ENCODE measurements at places on chromosomes 7 and 10.

DNA sequence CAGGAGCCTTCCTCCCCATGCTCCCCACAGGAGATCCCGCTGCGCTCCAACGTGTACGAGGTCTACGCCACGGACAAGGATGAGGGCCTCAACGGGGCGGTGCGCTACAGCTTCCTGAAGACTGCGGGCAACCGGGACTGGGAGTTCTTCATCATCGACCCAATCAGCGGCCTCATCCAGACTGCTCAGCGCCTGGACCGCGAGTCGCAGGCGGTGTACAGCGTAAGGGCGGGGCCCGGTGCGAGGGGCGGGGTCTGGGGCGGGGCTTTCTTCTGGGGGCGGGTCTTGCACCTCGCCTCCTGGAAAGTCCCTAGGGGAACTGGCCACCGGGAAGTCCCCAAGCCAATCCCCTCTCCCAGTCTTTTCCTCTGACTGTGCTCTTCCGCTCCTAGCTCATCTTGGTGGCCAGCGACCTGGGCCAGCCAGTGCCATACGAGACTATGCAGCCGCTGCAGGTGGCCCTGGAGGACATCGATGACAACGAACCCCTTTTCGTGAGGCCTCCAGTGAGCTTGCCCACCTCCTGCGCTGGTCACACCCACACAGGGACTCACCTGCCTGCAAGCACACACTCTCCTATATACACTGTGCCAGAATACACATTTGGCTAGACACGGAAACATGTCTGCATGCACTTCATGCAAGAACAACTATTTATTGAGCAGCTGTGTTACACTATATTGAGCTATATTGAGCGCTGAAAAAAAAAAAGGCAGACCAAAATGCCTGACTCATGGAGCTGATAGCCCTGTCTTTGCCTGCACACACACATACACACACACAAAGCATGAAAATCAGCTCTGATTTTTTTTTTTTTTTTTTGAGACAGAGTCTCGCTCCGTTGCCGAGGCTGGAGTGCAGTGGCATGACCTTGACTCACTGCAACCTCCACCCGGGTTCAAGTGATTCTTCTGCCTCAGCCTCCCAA lies 32.7 kb upstream of the VSIR start:
- no peak for DNase-seq

- DNase-seq, result no peak
Observed at GRCh38 chr10:75265856-75266255, 30.1 kb upstream of the COMTD1 start.

DNA sequence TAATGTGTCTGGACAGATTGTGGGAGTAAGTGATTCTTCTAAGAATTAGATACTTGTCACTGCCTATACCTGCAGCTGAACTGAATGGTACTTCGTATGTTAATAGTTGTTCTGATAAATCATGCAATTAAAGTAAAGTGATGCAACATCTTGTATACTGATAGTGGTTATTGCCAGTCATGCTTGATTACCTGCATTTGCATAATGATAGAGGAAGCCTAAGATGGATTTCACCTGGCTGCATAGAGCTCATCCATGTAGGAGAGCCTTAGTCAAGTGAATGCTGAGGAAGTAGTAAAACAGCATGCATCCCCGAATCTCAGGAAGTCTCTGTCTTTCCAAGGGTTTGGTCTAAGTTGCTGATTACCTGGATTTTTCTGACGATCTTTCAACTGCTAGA lies 64.2 kb upstream of the CAPZA2 start:
- no peak for DNase-seq

GRCh38 chr10:118918116-118918515 lies 111.4 kb upstream of the NANOS1 start:
- DNase-seq, result no peak

- DNase-seq, result no peak
Observed at GRCh38 chr7:105978974-105979373, 15.9 kb downstream of the CDHR3 start.

DNA sequence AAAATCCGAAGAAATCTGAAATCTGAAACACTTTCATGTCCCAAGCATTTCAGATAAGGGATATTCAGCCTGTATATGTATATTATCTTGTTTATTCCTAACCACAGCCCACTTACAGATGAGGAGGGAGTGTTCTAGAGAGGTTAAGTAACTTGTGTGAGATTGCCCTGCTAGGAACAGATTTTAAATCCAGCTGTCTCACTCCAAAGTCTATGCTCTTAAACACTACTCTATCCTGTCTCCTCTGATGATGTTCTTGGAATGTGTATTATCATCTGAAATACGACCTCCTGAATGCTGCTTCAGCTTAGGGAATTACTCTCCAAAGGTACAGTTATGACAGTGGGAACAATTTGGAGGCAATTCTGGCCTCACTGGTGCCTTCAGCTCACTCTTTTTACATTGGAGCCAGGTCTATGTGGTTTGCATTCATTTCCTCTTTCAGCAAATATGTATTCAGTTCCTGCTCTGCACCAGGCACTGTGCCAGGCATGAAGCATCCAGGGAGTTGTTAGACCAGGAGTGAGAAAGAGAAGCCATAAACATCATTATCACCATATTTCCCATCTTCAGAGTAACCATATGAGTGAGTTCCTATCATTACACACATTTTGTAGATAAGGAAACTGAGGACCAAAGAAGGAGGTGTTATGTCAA lies 70.2 kb downstream of the NOC3L start:
- no peak for DNase-seq

- no peak for DNase-seq
Observed at GRCh38 chr7:69603937-69604494, 5.7 kb downstream of the AUTS2 start.

DNA sequence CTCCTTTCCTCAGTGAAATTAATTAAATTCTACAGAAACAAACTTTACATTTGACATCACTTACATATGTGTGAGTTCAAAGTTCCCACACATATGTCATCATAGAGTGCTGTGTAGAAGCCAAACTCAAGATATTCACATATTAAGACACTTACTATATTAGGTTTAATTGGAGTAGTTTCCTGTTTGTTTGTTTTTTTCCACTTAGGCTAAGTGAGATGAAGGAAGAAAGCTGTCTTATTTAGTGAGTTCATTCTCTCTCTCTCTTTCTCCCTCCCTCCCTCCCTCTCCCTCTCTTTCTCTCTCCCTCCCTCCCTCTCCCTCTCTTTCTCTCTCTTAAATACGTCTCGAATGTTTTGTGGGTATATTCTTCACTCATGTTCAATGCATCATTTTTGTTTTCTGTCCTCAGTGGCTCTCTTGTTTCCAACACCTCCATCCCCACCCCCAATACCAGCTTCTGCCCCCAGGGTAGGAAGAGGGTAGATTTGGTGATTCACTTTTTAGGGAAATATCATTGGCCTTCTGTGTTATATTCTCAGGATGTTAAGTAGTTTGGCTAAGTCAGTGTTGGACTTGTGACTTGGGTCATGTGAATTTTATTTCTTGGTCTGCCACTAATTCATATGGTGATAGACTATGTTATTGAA lies 262.0 kb downstream of the FRMD4A start:
- DNase-seq, result no peak

DNA sequence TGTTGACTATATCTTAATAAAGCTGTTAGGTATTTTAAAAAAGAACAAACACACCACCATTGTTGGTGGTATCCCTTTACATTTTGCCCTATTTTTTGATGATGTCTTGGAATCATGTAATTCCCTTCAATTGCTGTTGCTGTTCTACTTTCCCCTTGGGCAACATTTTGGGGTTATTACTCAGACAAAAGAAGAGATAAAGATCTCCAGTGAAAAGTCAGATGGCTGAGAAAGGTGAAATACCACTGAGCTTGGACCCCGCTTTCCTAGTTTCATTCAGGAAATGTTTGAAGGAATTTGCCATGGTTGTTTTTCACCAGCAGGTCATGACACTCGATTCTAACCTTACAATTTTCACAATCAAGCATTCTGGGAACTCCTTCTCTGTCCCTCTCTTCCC lies 84.6 kb downstream of the MACC1 start:
- DNase-seq, result no peak

DNA sequence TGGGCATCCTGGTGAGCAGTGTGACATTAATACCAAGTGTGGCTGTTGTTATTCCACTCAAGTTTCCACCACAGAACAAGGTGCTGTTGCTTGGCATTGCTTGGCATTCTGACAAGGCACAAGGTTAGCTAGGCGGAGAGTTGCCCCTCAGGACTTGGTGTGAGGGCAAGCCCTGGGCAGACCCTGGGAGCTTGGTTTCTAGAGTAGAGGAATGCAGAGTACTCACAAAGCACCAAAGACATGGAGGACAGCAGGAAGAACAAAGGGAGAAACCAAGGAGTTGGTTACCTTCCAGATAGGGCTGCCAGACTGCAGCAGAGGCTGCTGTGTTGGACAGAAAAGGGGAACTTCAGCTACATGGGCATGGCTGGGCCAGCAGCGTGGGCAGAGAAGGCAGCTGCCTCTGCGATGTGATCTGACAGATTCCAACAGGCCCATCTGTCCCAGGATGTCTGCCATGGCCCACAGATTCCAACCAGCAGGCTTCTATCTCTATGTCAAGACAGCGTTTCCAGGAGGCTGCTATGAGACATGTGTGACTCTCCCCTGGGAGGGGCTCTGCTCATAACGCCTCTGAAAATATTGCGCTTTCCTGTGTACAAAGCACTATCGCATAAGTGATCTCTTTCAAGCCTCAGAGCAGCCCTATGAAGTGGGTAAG lies 1.8 kb downstream of the GOLGA7B start:
- no peak for DNase-seq

GRCh38 chr10:30058570-30059132 lies 735 bp downstream of the JCAD start:
- peak; percentile 33 for DNase-seq

GRCh38 chr7:131895541-131896164 lies 339.2 kb upstream of the PODXL start:
- no peak for DNase-seq

DNA sequence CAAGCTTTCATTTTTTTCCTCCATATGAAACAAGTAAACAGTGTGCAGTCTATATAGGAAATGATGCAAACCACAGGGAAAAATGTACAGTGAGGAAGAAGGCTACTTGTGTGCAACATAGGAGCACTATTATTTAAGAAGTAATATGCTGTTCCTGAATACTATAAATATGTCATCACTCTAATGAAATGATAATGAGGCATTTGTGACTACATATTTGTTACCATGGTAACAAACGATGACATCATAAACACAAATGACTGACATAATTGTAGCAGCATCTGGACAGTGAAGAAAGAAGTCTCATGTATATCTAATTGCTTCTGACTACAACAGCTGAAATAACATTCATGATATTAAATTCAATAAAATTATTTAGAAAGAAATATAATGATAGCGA lies 164.8 kb downstream of the C7orf25 start:
- DNase-seq, result no peak

- no peak for DNase-seq
Observed at GRCh38 chr7:106010866-106011265, 47.8 kb downstream of the CDHR3 start.

DNA sequence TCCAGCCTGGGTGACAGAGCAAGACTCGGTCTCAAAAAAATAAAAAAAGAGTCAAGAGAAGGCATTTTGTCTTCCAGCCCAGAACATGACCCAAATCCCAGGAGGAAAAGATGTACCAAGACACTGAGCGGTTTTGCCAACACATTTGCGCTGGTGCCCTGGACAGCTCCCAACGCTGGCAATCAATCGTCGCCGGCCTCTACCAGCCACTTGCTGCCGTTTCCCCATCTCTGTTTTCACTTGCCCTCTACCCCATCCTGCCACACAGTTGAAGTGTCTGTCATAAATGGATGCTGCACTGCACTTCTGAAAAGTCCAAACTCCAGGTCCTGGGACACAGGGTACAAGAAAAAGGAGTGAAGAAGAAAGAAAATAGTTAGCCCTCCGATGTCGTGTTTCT lies 29.7 kb upstream of the CRTAC1 start:
- DNase-seq, result no peak

DNA sequence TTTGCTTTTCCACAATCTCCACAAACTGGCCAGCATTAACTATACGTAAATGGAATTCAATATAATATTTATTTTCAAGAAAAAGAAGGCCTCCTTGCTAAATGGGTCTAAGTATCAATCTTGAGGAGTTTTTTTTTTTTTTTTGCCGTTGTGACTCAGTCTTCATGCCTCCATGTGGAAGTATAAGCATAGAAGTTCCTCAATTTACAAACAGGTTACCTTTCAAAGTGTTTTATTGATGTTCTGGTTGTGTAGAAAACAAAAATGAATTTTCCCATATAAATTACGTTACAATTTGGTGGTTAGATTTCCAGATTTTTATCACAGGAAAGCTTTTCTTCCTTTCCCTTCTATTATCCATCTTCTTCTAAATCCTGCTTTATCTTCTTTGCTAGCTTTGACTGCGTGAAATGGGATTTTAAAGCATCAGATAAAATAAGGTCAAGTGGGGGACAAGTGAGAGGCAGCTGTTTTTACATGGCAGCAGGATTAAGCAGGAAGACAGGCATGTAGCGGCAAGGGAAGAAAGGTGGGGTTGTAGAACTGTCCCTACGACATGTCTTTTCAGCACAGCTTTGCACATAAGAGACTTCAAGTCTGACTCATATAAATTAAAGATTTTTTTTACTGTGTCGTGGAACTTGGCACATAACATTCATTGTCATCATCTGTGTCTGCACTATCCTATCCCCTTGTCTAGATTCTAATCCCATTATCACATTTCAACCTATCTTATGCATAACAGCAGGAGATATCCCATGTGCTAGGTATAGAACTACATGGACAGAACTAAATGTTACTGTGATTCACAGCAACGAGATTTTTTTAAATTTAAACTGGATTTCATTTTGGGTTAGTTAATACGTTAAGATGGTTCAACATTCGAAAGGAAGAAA lies 135.3 kb upstream of the FAM3C start:
- no peak for DNase-seq

DNA sequence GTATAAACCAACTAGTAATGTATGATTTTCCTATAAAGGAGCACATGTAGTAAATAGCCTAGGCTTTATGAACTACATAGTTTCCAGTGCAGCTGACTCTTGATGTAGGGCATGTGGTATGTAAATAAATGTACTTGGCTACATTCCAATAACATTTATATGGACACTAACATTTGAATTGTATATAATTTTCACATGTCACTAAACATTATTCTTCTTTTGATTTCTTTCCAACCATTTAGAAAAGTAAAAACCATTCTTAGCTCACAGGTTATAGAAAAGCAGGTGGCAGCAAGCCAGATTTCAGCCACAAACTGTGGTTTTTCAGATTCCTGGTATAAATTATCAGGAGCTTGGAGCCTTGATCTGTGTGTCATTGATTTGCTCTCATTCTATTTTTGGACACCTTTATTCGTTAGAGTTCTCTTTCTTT lies 1182.0 kb downstream of the CNTNAP2 start:
- no peak for DNase-seq

GRCh38 chr7:143507534-143508055 lies 29.9 kb downstream of the TAS2R41 start:
- DNase-seq, result no peak

GRCh38 chr7:63899691-63900393 lies 98.8 kb upstream of the ZNF722 start:
- DNase-seq, result peak; percentile 92

- no peak for DNase-seq
Observed at GRCh38 chr7:135597181-135597925, 39.6 kb downstream of the NUP205 start.

GRCh38 chr10:48554656-48555055 lies 50.2 kb downstream of the ARHGAP22 start:
- no peak for DNase-seq
